ENCODE measurements at places on chromosomes 16 and 17.

DNA sequence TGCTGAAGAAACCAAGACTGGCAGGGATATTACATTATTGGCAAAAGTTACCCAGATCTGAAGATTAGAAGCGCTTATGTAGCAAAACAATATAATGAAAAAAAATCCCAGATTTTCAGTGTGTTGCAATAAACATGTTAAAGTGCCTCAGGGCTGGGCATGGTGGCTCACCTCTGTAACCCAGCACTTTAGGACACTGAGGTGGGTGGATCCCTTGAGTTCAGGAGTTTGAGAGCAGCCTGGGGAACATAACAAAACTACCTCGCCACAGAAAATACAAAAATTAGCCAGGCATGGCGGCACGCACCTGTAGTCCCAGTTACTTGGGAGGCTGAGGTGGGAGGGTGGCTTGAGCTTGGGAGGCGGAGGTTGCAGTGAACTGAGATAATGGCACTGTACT lies 6.8 kb downstream of the ZNF207 start:
- no peak for DNase-seq

DNA sequence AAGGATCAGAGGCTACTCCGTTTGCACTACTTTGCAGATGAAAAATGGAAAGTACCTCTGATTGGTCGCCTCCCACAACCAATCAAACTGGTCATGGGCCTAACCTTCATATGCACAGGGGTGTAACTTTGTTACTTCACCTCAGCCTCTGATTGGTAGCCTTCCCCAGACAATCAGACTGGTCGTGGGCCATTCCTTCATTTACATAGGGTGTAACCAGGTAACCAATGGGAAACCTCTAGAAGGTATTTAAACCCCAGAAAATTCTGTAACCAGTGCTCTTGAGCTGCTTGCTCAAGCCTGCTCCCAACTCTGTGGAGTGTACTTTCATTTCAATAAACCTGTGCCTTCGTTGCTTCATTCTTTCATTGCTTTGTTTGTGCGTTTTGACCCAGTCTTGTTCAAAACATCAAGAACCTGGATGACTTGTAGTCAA lies 39.2 kb upstream of the USP22 start:
- no peak for DNase-seq

- no peak for DNase-seq
Observed at GRCh38 chr17:59828478-59828760, 64.3 kb downstream of the TUBD1 start.

GRCh38 chr17:39132192-39132610 lies 19.2 kb downstream of the PLXDC1 start:
- no peak for DNase-seq

DNA sequence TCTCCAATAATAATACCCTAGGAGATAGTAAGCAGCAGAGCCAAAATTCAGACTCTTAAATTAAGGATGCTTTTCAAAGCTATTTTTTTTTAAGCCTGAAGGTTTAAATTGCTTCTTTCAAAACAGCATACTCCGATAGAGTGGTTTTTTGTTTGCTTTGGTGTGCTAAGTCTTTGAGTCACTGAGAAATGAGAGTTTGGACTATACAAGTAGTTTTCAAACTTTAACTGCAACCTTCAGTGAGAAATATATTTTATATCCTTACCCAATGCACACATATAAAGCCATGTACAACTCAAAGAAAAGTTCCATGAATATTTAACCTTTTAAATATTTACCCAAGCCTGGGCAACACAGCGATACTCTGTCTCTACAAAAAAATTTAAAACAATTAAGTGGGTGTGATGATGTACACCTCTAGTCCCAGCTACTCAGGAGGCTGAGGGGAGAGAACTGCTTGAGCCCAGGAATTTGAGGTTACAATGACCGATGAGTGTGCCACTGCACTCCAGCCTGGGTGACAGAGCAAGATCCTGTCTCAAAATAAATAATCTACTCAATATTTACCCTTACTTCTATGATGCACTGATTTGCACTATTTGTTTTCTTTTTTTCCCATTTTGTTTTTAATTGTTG lies 19.2 kb downstream of the DCUN1D3 start:
- no peak for DNase-seq

DNA sequence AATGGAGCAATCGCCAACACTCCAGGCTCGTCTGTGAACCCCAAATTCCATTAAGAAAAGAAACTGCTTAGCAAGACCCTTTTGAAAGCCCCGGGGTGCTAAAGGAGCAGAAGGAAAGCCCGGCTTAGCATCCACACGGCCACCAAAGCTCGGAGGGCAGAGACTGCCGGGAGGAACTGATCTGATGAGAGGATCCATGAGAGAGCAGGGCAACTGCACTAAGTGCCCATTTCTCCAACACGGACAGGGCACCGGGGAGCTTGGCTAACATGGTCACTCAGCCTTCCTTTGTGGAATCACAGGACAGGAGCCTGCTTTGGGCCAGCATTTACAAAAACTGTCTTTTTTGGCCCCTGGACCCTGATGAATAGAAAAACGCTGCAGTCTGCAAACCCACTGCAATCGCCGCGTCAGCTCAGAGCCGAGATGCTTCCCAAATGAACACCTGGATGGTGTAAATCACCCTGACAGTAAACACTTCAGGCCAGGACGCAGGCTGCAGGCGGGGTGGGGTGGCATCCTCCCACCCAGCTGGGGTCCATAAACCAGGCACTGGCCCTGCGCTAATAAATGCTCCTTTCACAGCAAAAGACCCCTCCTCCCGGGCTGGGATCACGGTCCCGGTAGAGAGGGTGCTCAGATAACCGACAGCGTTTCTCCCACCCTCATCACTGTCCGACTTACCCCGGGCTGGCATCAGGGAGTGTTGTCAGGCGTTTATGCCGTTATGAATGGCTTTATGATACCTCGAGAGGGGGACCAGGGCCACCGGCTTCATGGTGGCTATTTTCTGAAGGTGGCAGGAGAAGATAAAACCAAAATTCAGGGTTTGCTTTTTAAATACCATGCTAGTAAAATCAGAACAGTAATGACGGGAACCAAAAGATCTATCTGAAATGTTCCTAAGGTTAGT lies 299.5 kb downstream of the IRF8 start:
- DNase-seq: no peak

- DNase-seq: no peak
Observed at GRCh38 chr16:29148867-29149272, 164.0 kb downstream of the LAT start.

- DNase-seq: no peak
Observed at GRCh38 chr17:4195306-4195705, 52.3 kb downstream of the CYB5D2 start.

DNA sequence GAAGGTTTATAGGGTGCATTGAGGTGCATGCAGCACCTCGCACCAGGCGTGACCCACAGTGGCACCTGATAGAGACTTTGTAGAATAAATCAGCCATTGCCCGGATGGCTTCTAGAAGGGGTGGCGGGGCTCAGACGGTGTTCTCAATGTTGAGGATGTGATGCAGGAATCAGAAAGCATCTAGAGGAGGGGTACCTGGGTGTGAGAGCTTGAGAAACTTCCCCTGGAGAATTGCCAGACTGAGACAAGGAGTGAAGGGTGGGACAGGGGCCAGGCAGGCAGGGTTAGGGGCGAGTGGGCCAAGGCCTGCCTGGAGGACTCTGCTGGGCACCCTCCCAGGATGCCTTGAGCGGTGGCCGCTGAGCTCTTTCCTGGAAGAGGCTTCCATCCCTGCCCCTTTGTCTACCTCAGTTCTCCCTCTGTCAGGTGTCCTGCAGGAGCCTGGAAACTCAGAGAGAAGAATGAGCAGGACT lies 9.3 kb upstream of the ADGRG1 start:
- no peak for DNase-seq

- no peak for DNase-seq
Observed at GRCh38 chr17:16329519-16330271, 23.6 kb downstream of the CENPV start.

- no peak for DNase-seq
Observed at GRCh38 chr17:14672830-14673229, 371.9 kb downstream of the HS3ST3B1 start.

DNA sequence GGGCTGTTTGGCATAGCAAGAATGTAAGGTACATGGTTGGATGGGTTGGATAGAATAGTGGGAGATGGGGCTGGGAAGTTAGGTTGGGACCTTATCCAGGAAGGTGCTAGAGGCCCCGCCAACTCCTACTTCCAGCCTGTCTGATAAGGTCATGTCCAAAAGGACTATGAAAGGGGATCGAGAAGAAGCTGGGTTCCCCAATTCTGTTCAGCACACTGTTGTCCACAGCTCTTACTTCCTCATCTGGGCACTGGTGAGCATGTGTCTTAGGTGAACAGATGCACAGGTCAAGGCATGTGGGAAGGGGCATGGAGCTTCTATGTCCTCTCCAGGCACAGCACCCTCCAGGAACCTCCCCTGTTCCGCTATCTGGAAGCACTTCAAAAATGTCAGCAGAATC lies 5.6 kb upstream of the ULK2 start:
- DNase-seq: no peak

GRCh38 chr17:49401971-49402611 lies 12.6 kb downstream of the PHB1 start:
- no peak for DNase-seq

DNA sequence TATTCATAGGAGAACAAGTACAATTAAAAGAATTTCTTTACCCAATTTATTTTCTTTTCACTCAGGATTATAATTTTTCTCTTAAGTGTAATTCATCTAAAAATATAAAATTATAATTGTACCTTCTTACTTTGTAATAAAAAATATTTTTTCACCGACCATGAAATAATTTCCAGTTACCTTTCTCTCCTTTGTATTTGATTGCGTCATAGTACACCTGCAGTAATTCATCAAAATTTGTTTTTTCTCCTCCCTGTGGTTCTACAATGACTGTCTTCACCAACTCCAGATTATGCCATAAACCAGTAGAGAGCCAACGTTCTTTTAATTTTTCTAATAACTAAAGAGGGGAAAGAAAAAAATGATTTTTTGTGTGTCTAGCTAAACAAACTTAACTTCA lies 119.1 kb downstream of the BRIP1 start:
- no peak for DNase-seq

GRCh38 chr17:78973792-78974520 lies 5.8 kb downstream of the LGALS3BP start:
- DNase-seq: no peak

DNA sequence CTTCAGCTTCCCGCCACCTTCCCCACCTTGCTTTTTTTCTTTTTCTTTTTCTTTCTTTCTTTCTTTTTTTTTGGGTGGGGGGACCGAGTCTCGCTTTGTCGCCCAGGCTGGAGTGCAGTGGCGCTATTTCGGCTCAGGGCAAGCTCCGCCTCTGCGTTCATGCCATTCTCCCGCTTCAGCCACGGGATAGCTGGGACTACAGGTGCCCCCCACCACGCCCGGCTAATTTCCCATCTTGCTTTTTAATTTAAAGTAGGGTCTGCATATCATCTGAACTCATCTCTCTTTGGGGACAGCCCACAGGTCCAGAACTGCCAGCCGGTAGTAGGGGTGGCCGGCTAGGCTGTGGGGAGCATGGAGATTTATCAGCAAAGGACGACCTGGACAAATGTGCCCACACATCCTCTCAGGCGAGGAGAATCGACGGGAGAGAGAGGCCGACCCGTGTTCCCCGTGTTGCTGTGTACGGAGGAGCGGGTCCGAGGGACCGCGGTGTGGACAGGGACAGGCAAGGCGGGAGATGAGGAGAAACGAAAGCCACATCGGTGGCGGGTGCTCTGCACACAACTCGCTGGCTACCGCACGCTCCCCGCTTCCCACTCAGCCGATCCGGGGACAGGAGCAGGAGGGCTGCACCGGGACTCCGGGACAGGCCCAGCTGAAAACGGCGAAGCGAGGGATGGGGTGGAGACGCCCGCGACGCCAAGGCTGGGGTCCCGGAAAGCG lies 2.4 kb downstream of the MT1M start:
- DNase-seq: no peak

DNA sequence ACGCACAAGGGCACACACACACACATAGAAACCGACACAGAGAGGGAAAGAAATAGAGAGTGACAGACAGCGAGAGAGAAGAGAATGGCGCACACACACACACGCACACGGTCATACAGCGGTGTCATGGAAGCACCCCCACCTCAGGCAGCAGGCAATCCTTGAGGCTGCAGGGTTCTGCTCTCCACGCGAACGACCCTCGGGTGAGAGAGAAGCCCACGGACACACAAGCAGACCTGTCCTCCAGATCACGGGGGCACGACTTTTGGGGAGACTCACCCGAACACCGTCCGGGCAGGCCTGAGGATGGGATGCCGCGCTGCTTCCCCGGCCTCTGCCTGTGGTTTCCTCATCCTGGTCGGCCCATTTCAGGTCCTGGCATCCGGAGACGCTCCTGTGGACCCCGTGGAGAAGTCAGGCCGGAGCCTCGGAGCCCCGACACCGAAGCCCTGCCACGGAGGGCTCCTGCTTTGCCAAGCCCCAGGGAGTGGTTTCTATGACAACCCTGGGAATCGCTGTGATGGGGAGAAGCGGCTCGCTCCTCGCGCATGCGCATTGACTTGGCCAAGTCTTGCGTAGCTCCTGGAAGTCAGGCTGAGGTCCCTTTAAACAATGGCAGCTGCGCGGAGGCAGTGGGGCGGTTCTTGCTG lies 118.2 kb upstream of the KCNJ18 start:
- no peak for DNase-seq

DNA sequence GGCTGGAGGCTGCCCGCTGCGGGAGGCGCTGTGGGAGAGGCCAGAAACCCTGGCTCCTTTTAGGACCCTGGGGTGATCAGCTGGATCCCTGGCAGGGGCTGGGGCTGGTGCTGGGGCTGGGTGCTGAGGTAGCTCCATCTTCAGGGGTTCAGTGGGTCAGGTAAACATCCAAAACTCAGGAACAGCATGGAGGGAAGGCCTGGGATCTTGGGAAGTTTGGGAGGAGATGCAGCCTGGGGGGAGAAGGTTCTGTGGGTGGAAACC lies 21.0 kb downstream of the ADGRG5 start:
- DNase-seq: no peak

GRCh38 chr17:1559047-1560043 lies 3.2 kb downstream of the PITPNA start:
- no peak for DNase-seq

Measured in SW 1271 (cell line).